Peyer's patch (tissue), 4 donors: ENCODE measurements at places on chromosomes 4 and X. TPM values are rescaled to one million over a fixed set of nuclear protein-coding genes. Genes with fewer than 3 reads are reported as not detected.
A peak's percentile ranks its signal among the peaks of the same experiment; 100 is the strongest.

DNA sequence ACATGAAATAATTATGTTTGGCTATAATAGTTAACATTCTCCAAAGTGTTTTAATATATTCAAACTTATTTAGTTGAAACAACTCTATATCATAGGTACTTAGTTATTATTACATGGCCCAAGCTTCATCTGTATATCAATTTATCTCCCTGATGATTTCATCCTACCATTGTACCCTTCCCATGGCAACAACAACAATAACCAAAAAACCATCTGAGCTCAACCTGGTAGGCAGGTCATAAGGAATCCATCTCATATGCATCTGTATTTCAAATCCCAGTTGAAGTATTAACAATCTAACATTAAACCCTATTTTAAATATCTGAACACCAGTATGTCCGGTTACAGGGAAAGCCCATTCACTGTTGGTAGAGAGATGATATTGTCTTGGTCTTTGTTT lies 33.1 kb upstream of the SLC7A11 start:
- no peak for DNase-seq

- no peak for DNase-seq
Observed at GRCh38 chrX:830532-830931, 199.9 kb downstream of the SHOX start.

DNA sequence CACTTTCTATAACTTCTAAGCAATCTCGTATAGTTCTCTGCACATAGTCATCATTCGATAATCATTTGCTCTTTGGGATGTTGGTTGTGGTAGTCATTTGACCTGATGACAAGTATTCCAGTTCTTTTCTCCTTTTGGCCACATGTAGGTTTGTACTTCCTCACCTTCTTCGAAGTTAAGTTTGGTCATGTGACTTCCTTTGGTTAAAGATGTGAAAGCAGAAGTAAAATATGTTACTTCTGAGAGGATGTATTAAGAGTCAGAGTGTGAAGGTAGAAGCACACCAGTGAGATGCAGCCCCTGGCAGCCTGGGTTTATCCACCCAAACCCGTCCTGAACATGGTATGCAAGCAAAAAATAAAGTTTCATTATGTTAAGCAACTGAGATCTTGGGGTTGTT lies 48.9 kb upstream of the ZNF518B start:
- no peak for DNase-seq

GRCh38 chr4:66178906-66179305 lies 508.6 kb upstream of the EPHA5 start:
- DNase-seq = no peak

DNA sequence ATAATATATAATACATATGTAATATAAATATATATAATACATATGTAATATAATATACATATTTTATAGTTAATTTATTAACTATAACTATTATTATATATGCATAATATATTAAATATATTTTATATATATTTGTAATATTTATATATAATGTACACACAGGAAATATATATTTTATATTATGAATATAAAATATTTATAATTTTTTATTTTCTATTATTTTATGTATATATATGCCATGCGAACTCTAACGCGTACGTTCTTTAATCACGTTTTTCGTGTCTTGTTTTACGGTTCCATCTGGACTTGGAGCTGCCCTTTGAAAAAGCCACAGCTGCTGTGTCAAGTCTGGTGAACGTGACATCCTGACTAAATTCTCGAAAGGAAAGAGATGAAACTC lies 332.1 kb downstream of the ASMT start:
- no peak for DNase-seq

GRCh38 chr4:168867128-168867527 lies 142.9 kb downstream of the CBR4 start:
- DNase-seq = no peak

GRCh38 chr4:163404580-163404979 lies 60.9 kb downstream of the NPY5R start:
- no peak for DNase-seq

GRCh38 chrX:121869876-121870477 lies 822.6 kb downstream of the GLUD2 start:
- no peak for DNase-seq

GRCh38 chr4:19614171-19614570 lies 637.5 kb upstream of the SLIT2 start:
- DNase-seq = no peak

DNA sequence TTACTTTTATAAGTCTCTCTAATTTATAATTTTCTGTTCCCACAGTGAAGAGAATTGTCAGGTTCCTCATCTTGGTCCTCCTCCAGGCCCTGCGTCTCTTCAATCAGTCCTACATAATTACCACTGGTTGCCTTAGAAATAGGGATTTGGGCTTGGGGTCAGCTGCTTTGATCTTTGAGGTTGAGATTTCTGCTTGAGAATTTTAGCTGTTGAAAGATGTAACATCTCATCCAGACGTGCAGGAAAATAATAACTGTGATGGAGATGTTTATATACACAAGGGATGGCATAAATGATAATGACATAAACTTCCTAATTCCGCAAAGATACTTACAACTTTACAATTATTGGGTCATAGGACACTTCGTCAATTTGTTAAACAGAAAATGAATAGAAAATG lies 30.3 kb downstream of the AADAT start:
- no peak for DNase-seq

GRCh38 chr4:177511611-177512010 lies 69.4 kb upstream of the AGA start:
- no peak for DNase-seq

GRCh38 chr4:129346036-129346435 lies 250.1 kb downstream of the C4orf33 start:
- DNase-seq = no peak

DNA sequence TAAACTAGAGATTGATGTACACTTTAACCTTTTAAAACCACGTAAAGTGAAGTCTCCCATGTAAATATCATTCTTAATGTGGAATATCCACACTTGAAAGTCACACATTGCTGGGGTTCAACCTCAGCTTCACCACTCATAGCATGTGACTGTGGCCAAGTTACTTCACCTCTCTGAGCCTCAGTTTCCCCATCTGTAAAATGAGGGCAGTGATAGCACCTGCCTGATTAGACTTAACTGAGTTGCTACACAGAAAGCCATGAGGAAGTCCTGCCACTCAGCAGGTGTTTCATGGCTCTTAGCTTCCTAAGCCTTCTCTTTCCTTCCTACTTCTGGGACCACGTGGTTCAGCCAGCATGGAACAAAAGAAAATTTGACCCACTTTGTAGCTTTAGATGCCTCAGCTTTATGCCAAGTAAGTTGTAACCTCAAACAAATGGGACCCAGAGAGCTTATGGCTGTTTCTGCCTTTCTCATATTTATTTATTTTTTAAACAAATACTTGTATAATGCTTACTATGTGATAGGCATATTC lies 277.3 kb upstream of the KLF3 start:
- no peak for DNase-seq

GRCh38 chr4:110475881-110476818 lies at the start of gene ENPEP:
TSS of gene ENPEP (plus strand) at chr4:110476155. CDS start at chr4:110476415, 260 bp downstream.
- no peak for DNase-seq

GRCh38 chr4:168540086-168540485 lies 43.2 kb downstream of the PALLD start:
- no peak for DNase-seq

GRCh38 chrX:136896121-136896914 lies 15.8 kb upstream of the RBMX start:
- no peak for DNase-seq

DNA sequence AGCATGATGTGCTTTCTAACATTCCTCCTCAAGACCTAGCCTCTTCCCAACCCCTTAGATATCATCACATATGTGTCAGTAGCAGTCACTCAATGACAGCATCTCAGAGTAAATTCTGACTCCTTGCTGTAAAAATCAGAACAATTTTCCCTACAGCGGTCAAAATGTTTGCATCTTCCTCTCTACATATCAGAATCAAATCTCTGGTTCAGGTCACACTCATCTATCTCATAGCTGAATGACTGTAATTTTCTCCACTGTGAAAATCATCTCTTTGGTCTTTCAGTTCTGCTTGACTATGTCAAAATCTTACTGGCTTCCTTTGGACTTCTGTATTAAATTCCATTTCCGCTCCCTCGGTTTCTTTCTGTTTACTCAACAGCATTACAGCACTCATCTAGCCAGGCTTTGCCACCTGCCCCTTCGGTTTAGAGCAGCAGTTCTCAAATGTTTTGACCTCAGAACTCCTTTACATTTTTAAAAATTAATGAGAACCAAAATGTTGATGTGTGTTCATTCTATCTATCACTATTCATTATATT lies 57.3 kb downstream of the AGA start:
- no peak for DNase-seq

DNA sequence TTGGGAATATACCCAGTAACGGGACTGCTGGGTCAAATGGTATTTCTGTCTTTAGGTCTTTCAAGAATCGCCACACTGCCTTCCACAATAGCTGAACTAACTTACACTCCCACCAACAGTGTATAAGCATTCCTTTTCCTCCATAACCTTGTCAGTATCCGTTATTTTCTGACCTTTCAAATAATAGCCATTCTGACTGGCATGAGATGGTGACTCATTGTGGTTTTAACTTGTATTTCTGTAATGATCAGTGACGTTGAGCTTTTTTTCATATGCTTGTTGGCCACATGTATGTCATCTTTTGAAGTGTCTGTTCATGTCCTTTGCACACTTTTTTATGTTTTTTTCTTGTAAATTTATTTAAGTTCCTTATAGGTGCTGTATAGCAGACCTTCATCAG lies 81.2 kb downstream of the ADAM29 start:
- DNase-seq = no peak

- DNase-seq = no peak
Observed at GRCh38 chr4:35494955-35495354, 749.4 kb downstream of the ARAP2 start.

DNA sequence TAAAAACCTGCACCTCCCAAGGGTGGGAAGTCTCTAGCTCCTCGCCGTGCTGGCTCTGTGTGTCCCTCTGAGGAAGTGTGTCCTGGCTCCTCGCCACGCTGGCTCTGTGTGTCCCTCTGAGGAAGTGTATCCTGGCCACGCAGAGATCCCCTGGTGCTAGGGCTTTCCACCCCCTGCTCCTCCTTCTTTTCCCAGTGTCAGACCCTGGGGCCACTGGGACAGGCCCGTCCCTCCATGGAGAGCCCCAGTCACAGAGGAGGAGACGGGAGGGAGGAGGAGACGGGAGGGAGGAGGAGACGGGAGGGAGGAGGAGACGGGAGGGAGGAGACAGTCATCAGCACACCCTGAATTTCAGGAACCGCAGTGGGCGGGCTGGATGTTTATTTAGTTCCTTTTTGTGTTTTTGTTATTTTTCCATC lies 53.8 kb upstream of the HGFAC start:
- peak; percentile 84 for DNase-seq

DNA sequence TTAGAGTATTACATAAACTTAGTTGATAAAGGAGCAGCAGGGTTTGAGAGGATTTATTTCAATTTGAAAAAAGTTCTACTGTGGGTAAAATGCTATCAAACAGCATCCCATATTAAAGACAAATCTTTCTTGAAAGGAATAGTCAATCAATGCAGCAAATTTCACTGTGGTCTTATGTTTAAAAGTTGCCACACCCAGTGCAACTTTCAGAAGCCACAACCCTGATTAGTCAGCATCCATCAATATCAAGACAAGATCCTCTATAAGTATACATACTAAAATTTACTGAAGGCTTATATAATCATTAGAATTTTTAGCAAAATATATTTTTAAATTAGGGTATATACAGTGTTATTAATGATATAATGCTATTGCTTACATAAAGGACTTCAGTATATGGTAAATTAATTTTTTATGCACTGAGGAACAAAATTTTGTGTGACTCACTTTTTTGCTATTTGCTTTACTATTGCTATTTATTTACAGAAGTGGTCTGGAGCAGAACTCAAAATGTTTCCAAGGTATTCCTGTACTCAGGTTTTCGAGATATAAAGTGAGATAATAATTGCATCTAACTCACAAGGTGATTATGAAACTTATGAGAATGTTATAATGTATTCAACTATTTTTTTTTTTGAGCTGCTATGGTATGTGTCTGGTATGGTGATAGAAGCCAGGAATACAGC lies 1127.6 kb downstream of the ADGRL3 start:
- DNase-seq = no peak

- DNase-seq = no peak
Observed at GRCh38 chr4:28548594-28548993, 1688.0 kb downstream of the STIM2 start.

DNA sequence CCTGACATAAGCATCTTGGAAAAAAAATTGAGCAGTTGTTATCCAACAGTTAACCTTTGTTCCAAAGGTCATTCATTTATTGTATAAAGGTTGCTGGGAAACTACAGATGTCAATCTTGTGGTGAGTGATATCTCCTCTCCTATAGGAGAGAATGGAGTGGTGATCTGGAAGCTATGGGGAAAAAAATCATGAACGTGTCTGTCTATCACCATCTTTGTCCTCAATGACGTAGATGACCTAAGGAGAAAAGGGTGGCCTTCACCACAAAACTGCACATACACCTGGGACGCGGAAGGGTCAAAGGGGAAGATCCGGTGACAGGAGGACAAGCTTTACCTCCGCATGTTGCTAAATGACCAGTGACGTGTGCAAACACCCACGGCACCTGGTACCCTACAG lies 27.3 kb downstream of the ASB5 start:
- DNase-seq = no peak

GRCh38 chrX:136204571-136204970 lies 46.6 kb downstream of the MAP7D3 start:
- DNase-seq = no peak

DNA sequence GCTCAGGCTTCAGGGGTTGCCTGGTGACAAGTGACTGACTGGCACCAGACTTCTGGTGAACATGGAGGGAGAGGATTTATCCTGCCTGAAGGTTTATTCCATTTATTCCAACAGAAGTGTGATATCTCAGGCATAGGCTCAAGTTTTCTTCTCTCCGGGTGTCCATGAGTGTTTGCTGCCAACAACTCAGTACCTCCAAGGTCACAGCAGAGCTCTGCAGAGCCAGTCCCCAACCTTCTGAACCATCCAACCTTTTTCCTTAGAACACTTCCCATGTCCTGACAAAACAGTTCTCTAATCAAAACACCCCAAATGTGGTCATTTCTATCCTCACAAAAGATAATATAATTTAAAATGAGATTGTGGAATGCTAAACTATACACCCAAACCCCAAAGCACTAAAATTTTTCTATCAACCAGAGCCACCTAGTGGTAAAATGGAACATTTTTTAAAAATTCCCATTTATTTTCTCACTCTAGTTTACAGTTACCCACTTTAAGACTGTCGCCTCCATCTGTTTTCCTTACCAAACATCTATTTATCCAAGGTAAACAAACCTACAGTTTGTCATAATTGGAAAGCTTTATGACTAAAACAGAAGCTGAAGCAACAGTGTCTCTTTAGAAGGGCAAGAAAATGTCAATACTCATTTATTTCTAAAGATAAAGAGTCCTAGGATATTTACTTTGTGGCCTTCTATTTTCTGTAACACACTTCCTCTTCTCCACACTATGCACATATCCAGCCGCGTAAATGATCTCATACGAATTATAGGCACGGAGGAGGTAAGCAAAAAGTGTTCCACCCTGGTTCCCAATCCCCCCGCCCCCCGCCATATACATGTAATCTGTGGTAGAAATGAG lies 39.5 kb downstream of the TMEM154 start:
- no peak for DNase-seq

Gene MAGEA12
- total RNA-seq = not detected

Gene MAGEC2
- total RNA-seq = not detected

Gene RTL3
- not detected for total RNA-seq

Gene PDE5A
- total RNA-seq = 48.3 TPM

Gene LAMTOR3
- 16.0 TPM for total RNA-seq

Gene IL13RA2
- total RNA-seq = not detected

Gene CD38
- 2.1 TPM for total RNA-seq

Gene STK32B
- total RNA-seq = 1.5 TPM

Gene SLC4A4
- total RNA-seq = 25.1 TPM

Gene RAP2C
- total RNA-seq = 18.2 TPM

Gene TEX11
- not detected for total RNA-seq

Gene GRID2
- total RNA-seq = 0.54 TPM

Gene CACNA1F
- total RNA-seq = 2.8 TPM
